ENCODE measurements at places on chromosomes 11 and 22.

DNA sequence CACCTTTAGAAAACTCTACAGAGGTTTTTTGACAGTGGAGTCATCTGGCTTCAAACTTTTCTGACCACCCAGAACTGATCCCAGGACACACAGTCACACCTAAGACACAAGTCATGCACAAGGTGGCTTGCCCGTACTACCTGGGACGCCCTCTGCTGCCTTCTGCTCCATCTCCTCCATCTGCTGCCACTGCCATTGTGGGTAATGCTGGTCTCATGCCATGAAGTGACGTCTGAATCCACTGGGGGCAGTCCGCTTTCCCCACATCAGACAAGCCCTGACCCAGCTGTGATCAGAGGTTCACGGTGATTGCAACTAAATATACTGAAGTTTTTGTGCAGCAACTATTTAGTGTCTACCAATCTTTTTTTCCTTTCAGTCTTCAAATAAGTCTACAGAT, 5.4 kb upstream of the NDUFS8 start:
- DNase-seq = no peak

DNA sequence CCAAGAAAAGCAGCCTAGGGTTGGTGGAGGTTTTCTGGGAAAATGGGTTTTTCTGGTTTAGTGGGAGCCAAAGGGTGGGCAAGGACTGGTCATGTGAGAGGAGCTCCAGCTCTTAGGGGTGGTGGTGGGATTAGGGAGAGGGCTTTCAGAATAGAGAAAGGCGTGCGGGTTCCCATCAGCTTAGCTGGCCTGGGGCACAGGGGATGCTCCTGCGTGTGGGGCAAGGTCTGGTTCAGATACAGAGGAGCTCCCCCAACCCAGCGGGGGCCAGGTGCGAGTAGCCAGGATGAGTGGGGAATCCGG, 644 bp downstream of the TMEM134 start:
- DNase-seq = no peak

DNA sequence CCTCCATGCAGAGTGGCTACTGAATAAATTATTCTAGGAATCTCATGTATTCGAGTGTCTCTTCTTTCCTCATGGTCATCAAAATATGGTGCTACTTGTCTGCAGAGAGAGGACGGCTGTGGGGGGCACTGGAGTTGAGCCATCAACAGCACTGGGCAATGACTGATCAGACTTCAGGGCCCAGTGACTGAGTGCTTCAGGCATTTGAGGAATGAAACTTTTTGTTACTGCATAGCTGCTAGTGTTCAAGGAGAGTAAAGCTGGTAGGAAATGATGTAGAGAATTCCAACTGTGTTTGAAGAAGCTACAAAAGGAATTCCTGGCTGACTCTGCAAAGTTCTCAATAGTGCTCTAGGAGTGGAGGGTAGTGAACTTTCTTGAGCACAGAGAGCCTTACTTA, 277.7 kb downstream of the CADM1 start:
- DNase-seq = no peak

GRCh38 chr11:93737904-93738612, 3.2 kb downstream of the TAF1D start:
- DNase-seq = no peak

DNA sequence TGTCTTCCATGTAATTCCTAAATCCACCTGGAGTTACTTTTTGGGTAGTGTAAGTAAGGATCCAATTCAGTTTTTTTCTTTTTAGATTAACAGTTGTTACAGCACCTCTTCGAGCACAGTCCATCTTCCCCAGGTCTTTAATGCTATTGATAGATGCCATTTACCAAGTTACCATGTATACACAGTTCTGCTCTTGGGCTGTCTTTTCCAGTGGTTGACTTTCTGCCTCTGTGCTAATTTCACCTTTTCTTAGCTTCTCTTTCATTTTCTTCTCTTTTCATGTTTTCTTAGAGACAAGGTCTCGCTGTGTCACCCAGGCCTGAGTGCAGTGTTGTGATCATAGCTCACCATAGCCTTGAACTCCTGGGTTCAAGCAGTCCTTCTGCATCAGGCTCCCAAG, 12.0 kb downstream of the ATXN10 start:
- DNase-seq = no peak

DNA sequence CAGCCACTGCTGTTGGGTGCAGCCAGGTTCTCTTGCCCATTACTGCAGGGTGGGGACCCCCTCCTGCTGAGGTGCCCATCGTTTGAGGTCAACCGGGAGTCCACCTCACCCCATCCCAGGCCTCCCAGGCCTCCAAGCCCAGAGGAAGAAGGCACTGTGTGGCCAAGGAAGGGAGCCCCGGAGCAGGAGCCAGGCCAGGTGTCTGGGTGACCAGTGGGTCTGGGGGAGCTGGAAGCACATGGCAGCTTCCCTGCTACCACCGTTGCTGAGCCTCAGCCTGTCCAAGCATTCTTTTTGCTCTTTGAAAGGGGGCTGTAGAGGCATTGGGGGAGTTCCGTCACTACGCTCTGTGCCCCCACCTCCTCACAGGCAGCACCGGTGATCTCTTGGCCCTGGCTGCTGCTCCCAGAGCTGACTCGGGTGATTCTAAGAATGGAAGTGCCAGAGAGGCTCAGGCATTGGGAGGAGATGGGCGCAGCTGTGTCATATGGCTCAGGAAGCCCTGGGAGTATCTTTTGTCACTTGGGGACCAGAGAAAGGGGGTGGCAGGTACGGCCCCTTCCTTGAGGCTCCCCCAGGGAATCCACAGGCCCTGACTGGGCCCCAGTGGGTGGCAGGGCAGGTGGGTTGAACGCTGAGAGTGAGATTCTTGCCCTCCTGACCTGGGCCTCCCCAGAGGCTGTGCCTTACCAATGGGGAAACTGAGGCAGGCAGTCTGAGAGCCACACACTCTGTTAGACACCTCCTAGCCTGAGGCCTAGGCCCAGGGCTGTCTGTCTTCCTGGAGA, 1.9 kb downstream of the SEPTIN5 start:
- DNase-seq = no peak

- no peak for DNase-seq
These were observed 453 bp downstream of the BATF2 start for GRCh38 chr11:64996327-64996709.

- DNase-seq = no peak
These were observed 39.2 kb upstream of the SLN start for GRCh38 chr11:107751082-107751481.

DNA sequence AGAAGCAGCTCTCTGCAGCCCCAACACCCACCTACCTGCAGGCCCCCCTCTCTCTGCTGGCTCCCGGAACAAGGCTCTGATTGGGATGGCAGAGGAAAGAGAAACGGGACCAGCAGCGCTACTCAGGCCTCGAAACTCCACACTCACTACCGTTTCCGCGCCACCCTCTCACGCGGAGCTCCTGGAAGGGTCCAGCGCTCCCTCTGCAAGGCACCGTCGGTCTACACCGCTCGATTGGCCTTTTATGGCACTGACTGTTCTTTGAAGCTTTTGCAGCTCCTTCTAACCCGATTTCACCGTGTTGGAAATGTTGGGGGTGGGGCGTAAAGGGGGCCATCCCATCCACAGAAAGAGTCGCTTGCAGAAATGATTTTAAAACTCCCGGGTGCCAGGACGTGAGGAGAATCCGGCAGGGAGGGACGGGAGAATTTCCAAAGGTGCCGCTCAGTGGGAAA, 323 bp upstream of the PANX1 start:
- DNase-seq = no peak

GRCh38 chr11:26937386-26937785, 56.5 kb upstream of the FIBIN start:
- DNase-seq = no peak

DNA sequence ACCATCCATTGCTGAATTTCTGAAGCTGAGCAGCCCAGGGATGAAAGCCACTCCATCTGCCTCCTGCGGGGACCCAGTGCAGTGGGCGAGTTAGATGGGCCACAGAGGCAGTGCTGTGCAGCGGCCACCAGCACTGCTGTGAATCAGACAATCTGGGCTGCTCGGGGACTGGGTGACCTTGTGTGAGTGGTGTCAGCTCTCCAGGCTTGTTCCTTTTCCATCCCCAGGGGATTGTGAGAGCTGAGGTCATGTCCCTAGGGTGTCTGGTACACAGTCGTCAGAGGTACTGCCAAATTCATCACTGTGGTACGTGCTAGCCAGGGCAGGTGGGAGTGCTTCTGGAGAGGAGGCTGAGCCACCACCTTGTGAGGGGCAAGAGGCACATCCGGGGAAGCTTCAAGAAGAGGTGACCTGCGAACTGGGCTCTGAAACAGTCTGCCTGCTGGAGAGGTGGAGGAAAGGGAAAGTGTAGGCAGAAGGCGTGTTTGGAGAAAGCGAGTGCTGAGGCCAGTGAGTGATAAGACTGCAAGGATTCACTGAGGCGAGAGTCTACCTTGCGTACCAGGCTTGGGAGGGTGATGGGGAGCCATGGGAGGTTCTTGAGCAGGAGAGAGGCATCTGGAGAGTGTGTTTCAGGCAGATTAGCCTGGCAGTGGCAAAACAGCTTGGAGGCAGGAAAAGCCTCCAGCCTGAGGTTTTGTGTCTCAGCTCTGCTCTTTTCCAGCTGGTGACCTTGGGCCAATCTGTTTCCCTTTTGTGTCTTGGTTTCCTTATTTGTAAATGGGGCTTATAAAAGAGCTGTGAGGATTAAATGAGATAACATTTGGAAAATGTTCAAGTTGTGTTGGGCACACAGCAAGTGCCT, 22.7 kb downstream of the CACNA1I start:
- DNase-seq = no peak

DNA sequence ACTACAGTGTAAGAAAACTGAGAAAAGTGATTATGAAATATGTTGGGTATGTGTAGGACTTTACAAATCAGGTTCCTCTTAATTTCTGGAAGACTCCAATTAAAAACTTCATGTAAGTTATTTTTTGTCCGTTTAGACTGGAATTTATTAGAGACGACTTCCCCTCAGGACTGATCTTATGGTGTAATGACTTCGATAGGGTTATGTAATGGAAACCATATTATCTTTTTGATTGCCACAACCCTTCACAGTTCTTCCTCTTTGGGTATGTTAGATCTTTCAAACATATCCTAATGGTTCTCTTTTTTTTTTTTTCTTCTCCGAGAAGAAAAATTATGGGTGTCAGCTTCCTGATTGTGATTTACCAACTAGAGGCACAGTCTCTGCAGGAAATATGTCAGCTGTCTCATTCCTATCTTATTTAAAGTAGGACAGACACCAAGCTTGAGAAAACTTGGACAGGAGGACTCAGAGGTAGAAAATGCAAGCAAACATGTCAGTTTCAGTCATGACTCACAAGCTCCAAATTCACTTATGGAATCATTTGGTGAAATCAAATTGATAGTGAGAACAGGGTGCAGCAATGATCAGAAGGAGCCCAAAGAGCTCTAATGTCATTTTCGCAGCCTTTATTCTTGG, 11.1 kb upstream of the LDLRAD3 start:
- no peak for DNase-seq

DNA sequence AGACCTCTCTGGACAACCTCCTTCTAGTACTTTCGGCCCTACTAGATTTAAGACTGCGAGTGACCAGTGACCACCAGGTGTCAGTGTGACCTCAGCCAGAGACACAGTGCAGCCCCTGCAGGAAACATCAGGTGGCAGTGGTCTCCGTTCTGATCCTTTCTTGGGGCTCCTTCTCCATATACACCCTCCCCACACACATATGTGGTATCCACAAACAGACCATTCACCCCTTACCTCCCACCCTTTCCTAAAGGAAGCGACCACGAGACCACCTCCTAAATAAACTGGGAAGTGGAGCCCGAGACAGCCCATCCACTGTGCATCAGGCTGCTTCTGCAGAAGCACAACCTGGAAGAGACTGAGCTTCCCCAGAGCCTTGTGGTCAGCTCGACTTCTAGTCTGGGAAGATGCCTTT, 38.5 kb upstream of the CYP2D6 start:
- no peak for DNase-seq

GRCh38 chr11:4682623-4683419, 14.8 kb downstream of the OR51E2 start:
- no peak for DNase-seq

DNA sequence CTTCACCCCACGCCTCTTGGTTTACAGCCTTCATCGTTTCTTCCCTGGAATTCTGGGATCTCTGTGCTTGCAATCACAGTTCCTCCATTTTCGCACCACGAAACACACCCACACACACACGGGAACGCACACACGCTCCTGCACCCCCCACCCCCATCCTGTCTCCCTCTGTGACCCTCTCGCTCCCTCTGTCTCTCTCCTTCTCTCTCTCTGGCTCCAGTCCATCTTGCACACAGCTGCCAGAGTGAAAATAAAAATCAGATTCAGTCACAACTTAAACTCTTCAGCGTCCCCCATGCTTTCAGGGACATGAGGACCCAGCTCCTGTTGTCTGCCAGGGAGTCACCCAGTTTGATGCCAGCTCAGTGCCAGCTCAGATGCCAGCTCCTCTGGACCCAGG, 3.0 kb downstream of the GAL start:
- no peak for DNase-seq

DNA sequence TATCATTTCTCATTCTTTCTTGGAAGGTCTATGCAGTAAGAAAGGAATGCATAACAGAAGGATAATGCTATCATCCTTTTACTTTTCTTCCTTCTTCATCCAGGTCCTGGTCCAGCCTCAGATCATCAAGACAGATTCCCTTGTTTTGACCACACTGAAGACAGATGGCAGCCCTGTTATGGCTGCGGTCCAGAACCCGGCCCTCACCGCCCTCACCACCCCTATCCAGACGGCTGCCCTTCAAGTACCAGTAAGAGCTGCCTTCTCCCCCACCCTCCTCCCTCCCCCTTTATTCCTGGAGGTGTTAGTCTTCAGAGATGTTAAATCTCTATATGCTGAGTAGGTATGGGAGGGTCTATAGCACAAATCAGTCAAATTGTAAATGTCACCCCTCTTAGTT, 37.9 kb downstream of the SREBF2 start:
- no peak for DNase-seq

GRCh38 chr11:47506795-47507562, 46.0 kb downstream of the CELF1 start:
- DNase-seq = no peak

Measured in coronary artery (tissue), 2 donors.